ENCODE measurements at places on chromosomes 3 and 15.

- DNase-seq: no peak
Observed at GRCh38 chr3:14847613-14848541, 29.1 kb downstream of the FGD5 start.

- no peak for DNase-seq
Observed at GRCh38 chr15:88911766-88912118, 1.4 kb downstream of the MFGE8 start.

DNA sequence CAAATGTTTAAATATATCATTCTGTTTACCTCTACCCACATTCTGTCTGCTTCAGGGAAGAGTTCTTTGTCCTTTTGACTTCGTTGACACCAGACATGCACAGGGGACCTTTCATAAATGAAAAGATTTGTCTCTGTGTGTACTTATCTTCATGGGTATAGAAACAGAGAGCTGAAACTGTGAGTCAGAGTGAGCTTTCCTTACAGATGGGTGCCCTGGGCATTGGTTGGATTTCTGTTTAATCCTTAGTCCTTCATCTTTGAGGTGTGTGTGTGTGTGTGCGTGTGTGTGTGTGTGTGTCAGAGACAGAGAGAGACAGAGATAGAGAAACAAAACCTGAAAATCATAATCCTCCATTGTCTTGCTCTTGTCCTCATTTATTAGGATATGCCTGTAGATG, 517.4 kb downstream of the TUSC7 start:
- DNase-seq: no peak

DNA sequence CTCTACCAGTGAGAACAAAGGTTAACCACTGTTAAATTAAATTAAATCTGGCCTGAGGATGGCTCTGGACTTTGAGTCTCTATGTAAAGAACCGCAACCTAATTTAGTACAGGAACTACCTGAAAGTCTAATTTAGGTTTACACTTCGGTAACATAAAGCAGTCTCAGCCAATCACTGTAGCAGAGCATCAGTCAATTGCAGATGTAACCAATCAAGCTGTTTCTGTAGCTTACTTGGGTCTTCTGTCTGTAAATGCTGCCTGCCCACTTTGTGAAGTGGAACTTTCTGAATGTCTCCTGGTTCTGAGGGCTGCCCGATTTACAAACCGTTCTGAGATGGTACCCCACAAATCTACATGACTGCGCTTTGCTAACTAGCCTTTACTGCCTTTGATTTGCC, 39.1 kb upstream of the RASGRP1 start:
- no peak for DNase-seq

DNA sequence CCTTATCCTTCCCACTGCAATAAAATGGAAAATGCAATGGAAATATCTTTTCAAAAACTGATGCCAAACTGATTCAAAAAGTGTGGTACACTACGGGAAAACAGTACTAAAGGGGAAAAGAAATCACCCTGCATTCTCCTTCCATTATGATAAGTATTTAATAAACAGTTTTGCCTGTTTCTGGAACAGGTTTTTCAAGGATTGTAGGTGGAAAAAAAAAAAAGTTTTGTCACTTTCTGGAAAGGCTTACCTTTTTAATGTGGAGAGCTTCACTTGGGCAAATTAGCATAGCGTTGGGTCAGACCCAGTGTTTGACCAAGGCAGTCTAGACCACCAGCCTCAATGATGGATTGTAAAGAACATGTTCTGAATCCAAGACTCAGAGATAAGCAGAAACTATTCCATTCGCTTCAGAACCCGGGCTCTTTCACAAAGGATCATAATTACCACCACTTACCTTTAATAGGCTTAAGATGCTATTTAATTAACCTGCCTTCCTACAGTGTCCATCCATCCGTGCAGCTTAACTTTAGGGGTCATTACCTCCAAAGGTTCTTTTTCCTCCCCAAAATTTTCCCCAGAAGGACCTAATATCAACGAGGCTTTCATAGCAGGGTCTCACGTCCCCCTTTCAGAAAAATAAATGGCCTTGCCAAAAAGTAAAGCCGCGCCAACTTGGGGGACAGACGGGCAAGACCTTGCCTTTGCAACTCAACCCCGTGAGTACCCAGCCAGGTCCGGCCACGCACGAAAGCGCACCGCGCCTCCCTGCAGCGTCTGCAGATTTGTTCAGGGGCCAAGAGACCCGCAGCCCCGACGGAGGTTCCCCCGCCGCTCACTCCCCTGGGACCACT, 1.0 kb downstream of the DCBLD2 start:
- DNase-seq: no peak
